Activated CD4-positive, alpha-beta T cell treated with anti-CD3 and anti-CD28 coated beads, Interleukin-2, Interleukin-6, amounts not matched to agents 100 ng/mL and 50 ng/mL, durations not matched to agents 16 hours and 8 hours (primary cell): ENCODE measurements at places on chromosomes 5 and 9.

- DNase-seq, result no peak
Observed at GRCh38 chr9:131971482-131972074, 108.1 kb downstream of the MED27 start.

GRCh38 chr5:148425808-148426207, 42.0 kb downstream of the FBXO38 start:
- no peak for DNase-seq

DNA sequence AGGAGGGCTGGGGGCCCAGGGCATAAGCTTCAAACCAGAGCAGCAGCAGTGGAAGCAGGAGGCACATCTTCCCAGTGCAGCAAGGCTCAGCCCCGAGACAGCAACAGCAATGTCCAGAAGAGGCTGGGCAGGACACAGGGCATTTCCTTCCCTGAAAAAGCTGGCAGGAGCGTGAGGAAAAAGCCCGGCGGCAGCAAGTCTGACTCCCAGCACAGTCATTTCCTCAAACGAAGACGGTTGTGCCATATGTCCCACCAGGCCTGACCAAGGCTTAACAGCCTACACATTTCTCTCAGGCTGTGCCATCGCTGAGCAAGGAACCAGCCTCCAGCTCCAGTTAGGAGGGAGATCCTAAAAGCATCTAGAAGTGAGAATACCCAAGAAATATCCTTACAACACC, 74.5 kb downstream of the APTX start:
- no peak for DNase-seq

- no peak for DNase-seq
Observed at GRCh38 chr9:39587844-39588499, 232.5 kb downstream of the SPATA31A1 start.
